Diencephalon (tissue), 1 donor: ENCODE measurements at places on chromosomes 11 and 22. TPM values are rescaled to one million over a fixed set of nuclear protein-coding genes. Genes with fewer than 3 reads are reported as not detected.

CCDC116 gene
- 0.23 TPM for total RNA-seq

FAM111B gene
- 7.2 TPM for total RNA-seq

VPS11 gene
- 28.1 TPM for total RNA-seq

DDT gene
- 48.2 TPM for total RNA-seq

POU2AF2 gene
- not detected for total RNA-seq

HEPN1 gene
- total RNA-seq, result not detected

OR5M11 gene
- total RNA-seq, result not detected

CRYAB gene
- total RNA-seq, result 8.5 TPM

RAB38 gene
- total RNA-seq, result 1.8 TPM

AAMDC gene
- total RNA-seq, result 9.0 TPM

ZBTB16 gene
- 6.7 TPM for total RNA-seq

KRTAP5-9 gene
- total RNA-seq, result not detected

DBX1 gene
- not detected for total RNA-seq

OR6T1 gene
- not detected for total RNA-seq

BATF2 gene
- not detected for total RNA-seq

TUB gene
- total RNA-seq, result 138 TPM

LTO1 gene
- total RNA-seq, result 16.1 TPM

ATG13 gene
- total RNA-seq, result 40.4 TPM
